Mucosa of descending colon (tissue), 3 donors: ENCODE measurements at places on chromosomes 3 and 15. TPM values are rescaled to one million over a fixed set of nuclear protein-coding genes. Genes with fewer than 3 reads are reported as not detected.

RARB gene
- total RNA-seq, result 1.2 TPM

WDR93 gene
- 0.14 TPM for total RNA-seq

CPNE4 gene
- 0.96 TPM for total RNA-seq

DNA sequence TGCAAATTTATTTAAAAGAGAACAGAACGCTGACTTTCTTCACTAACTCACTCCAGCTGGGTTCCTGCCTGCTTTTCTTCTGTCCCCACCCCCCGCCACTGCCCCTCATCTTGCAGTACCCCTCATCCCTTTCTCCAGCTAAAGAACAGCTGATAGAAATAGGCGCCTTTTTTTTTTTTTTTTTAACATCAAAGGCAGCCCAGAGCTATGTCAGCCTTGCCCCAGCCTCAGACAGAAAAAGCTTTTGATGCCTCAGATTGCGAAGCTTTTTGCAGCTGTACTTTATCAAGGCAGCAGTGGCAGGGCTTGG is 1.8 kb downstream of the CADPS start:
- no peak for DNase-seq

DNA sequence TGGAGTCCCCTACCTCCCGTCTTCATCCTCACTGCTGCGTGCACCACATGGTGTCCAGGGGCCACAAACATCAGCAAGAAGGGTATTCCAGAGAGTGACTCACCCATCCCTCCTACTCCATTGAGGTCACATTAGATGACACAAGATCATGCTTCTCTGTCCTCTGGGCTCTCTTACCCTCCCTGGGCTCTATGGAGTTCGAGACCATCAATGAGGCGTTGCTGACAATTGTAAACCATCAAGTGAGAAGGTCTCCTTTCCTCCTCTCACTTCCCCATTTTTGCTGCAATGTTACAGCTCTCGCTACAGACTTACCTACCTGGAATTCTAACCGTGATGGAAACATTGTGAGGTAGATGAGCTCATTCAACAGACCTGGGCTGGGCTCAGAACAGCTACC is 51.7 kb downstream of the HMCES start:
- no peak for DNase-seq

- DNase-seq, result no peak
These were observed 976.0 kb downstream of the ROBO1 start for GRCh38 chr3:78791753-78792152.

- no peak for DNase-seq
These were observed 208.4 kb upstream of the NANOGP8 start for GRCh38 chr15:35293353-35294130.

DNA sequence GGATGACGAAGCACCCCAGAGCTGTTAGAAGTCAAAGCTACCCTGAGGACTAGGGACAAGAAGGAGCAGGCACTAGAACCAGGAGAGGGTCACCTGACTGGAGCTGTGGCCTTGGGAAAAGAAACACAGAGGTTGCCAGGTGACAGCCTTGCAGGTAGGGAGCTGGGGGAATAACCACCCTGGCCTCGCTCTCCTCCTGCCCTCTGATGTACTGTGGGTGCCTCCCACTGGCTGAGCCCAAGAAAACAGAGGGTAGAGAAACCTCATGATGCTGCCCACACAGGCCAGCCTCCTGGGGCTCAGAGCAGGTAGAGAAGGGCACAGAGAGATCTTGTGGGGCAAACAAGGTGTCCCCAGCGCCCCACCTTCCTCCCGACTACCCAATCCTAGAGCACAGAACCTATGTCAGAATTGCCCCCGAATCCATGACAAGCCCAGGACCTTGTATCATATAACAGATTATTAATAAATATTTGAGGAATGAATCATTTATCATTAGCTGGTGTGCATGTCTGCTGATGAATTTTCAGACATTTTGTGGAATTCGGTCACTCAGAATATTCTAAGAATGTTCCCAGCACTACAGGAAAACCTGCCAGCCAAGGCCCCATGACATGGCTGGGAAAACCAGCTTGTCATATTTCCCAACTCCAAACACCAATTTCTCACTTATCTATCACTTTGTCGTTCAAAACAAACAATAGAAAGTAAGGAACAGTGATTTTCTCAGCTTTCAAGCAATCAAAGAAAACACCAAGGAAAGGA is 59.8 kb upstream of the MEX3B start:
- no peak for DNase-seq

DNA sequence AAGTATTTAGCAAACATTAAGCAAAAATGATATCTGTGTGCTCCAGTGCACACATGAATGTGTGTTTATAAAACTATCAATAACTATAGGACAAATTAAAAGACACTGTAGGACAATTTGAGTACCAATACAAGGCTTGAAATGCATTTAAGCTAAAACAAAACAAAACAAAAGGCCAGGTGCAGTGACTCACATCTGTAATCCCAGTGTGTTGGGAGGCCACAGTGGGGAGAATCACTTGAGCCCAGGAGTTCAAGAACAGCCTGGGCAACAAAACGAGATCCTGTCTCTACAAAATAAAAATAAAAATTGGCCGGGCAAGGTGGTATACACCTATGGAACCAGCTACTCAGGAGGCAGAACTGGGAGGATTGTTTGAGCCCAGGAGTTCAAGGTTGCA is 50.7 kb downstream of the CSNK1G1 start:
- DNase-seq, result no peak

DNA sequence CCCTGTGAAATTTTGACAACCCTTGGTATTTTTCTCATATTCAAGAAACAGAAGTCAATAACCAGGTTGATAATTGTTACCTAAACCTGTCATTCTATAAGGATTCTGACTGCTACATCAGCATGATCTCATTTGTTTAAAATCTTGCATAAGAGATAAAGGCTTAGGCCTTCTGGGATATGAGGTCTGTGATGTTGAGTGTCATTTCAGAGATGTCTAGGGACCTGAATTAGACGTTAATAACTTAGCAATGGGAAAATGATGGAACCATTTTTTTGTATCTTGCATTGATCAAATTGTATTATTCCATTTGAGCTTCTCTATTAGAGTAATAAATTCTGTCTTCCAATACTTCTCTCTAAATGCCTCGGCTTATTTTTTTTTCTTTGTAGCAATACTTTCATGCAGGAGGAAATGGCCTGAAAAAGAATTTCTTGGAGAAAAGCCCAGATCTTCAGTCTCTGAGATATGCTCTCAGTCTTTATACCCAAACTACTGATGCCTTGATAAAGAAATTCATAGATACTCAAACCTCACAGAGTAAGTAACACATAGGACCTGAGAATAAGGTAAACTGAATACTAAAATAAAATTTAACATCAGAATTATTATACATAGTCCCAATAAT is 589.3 kb downstream of the UNC13C start:
- DNase-seq, result no peak

DNA sequence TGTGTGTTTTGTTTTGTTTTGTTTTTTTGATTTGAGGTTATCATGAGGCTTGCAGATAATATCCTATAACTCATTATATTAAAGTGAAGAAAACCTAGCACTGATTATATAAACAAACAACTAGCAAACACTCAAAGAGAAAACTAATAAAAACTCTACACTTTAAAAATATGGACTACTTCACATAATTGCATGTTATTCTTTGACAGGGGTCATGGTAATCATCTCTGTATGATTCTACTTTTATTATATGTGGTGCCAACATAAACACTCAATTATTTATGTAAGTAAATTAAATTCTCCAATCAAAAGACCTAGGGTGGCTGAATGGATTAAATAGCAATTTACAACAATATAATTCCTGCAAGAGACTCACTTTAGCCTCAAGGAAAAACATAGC is 44.6 kb upstream of the P3H2 start:
- DNase-seq, result no peak
